Right renal pelvis (tissue), 4 donors: ENCODE measurements at places on chromosomes 6 and 20.

DNA sequence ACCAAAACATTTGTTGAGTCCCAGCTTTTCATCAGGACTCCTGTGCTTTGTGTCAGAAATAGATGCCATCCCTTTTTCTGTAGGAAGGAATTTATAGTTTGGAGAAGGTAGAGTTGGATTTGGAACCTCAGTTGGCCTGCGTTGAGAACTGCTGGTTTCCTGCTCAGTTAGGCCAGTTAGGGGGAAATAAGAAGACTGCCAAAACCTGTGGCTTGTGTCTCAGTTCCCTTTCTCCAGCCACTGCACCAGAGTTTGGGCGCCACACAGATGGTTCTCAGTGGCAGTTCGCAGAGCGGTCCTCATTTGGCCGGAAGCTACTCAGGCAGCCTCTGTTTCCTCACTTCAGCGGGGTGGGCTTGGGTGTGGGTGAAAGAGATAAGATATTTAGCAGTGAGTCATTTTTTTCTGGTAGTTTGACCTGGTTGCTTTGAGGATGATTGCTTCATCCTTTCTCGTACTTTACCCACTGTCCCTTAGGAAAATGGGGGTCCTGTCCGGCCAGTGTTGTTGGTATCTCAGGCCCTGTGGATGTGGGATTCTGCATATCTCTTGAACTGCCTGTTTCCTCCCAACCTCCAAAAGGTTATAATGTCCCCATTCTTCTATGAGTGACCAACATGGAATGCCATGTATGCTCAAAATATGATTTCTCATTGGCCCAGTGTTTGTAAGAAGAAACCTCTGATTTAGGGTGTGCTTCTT, 53.7 kb downstream of the JARID2 start:
- no peak for DNase-seq

- peak; percentile 43 for DNase-seq
Observed at GRCh38 chr20:3461211-3461771, 9.5 kb upstream of the ATRN start.

- no peak for DNase-seq
Observed at GRCh38 chr6:66189915-66190314, 482.9 kb upstream of the EYS start.

DNA sequence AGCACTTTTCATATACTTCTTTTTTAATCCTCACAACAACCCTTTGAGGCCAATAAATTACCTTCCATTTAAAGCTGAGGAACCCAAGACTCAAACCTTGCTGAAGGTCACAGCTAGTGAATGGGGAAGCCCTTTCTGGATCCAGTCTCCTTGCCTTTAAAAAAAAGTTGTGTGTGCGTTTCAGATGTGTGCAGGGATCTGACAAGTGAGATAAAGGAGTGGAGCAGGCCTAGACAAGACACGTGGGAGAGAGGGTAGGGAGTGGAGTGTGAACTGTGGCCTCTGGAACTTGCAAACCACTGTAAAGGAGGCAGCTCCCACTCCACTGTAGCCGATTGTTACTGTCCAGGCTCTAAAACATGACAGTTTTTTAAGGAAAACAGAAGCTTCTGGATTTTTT, 1.9 kb downstream of the KLHL32 start:
- DNase-seq = no peak

GRCh38 chr6:142845143-142845571, 99.8 kb downstream of the HIVEP2 start:
- DNase-seq = no peak

- no peak for DNase-seq
Observed at GRCh38 chr20:32387252-32387651, 29.1 kb downstream of the ASXL1 start.

DNA sequence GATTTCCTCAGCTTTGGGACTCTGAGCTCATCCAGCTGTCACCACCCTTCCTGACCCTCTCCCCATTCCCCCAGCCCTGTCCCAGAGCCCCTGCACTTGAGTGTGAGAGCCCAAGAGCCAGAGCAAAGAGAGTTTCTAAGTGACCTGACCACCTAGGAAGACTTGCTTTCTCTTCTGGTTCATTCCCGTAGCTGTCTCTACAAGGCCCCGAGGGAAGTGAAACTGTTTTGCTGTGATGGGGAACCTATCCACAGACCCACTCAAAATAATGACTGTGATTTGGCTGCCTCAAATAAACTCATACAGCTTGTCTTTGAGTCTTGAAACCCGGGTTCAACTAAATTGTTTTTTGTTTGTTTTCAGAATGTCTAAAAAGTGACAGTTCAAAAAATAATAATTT, 74.6 kb upstream of the XRN2 start:
- no peak for DNase-seq

DNA sequence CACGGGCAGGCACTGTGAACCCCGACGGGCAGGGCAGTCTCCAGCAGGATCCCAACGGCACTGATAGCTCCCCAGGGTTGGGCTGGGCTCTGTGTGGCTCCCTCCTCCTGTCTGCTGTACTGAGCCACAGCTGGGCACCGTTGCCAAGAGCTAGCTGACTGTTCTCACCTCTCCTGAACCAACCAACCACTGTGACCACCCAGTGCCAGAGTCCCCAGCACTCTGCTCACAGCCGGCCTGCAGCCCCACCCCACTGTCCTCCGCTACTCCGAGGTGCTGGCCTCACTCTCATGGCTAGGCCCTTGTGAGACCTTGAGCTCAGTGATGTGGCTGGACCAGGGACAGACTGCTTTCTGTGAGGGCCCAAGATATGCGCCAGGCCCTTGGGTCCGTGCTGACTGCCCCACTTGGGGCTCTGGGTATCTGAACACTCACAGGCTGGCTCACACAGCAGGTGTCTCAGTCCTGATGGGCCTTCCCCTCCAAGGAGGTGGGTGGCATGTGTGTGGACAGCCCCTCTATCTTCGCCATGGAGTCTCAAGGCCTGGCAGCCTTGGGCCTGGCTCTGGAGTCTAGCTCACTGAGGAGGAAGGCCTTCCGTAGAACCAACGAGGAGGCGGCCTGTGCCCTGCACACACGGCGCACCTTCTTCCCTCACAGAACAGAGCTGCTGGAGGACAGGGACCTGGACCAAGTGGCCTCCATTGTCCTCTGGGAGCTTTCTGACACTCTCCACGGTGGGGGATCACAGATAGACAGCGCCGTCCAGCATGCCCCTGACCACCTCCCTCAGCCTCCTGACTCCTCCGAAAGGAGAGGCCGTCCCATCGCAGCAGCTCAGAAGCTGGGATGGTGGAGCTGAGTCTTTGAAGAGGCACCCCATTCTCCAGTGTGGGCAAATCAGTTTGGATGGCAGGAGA, 53.5 kb downstream of the TCP11 start:
- DNase-seq = no peak

DNA sequence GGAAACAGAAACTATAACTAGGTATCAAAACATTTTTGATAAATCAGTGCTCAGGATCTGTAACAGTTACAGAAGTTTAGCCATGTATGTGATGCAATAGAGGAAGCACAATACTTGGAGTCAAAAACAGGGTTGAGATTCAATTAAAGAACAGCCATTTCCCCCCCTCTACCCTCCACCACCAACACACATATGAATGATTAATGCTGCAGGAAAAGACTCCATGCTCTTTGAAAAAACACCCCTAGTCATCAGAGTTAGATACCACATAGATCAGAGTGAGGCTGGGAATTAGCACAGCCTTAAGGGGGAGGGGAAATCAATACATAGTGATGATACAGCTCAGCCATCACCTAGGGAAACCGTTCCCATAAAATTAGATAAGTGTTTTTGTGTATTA, 108.9 kb upstream of the EMILIN3 start:
- DNase-seq = no peak
